BE2C (cell line): ENCODE measurements at places on chromosomes 3 and 15.
A peak's percentile ranks its signal among the peaks of the same experiment; 100 is the strongest.

DNA sequence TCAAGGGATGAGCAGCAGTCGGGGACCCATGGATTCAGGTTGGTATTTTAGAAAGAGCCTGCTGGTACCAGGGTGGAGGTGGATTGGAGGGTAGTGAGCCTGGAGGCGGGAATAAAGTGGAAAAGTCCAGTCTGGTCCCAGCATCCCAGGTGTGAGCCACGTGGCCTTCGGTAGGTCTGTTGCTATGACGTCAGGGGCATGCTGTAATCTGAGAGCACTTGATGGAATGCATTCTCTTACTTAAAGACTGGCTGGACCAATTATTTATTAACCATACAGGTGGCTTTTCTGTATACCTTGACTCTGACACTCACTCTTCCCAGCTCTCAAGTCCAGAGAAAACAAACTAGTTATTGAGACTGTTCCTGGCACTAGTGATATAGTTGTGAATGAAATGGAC lies 389.9 kb upstream of the RGMA start:
- DNase-seq, result no peak

GRCh38 chr15:63945007-63945788 lies 101.1 kb downstream of the DAPK2 start:
- DNase-seq, result peak; percentile 79

GRCh38 chr3:103337179-103337845 lies 902.5 kb downstream of the ZPLD1 start:
- no peak for DNase-seq

DNA sequence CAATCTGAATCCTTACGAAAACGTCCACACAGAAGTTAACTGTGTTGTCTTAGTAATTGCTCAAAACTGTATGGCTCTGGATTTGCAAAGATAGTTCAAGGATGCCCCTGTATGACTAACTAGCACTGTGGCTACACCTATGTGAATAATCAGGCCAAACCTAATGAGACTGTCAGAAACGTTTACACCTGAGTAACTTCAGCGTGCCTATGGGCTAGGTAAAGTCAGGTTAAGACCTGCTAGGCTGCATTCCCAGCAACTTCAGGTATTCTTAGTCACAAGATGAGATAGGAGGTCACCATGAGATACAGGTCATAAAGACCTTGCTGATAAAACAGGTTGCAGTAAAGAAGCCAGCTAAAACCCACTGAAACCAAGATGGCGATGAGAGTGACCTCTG lies 87.8 kb upstream of the PLXND1 start:
- DNase-seq, result no peak

GRCh38 chr3:134082582-134082981 lies 52.9 kb upstream of the SLCO2A1 start:
- DNase-seq, result no peak

- DNase-seq, result no peak
Measured at GRCh38 chr15:84658788-84659411, 901 bp upstream of the NMB start.

DNA sequence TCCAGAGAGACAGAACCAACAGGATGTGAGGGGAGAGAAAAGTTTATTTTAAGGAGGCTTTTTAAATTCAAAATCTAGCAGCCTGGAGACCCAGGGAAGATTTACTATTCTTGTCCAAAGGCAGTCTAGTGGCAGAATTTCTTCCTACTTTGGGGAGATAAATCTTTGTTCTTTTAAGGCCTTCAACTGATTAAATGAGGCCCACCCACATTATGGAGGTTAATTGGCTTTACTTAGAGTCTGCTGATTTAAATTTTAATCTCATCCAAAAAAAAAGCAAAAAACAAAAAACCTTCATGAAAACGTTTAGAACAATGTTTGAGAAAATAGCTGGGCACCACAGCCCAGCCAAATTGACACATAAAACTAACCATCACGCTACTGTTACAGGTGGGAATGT lies 41.3 kb downstream of the TMOD3 start:
- no peak for DNase-seq

GRCh38 chr3:119547227-119547626 lies 12.2 kb downstream of the CD80 start:
- DNase-seq, result no peak

GRCh38 chr15:51735228-51736010 lies 2.0 kb downstream of the LYSMD2 start:
- peak; percentile 55 for DNase-seq

DNA sequence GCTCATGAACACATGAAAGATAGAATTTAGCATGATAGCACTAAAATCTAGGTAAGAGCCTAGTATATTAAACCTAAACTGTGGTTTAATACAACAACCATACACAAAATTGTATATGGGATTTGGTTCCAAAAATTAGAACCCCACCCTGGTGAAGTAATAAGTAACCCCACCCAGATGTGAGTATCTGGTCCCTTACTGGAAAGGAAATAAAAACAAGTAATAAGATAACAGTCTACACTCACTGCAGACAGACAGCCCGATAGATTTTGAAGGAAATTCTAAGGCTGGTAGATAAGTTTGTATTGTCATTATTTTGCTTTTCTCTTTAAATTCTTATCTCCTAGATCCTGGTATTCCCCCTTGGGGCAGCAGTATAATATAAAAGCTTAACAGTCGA lies 184.9 kb downstream of the ZBTB20 start:
- DNase-seq, result no peak

- DNase-seq, result no peak
Measured at GRCh38 chr3:172875039-172875438, 124.5 kb downstream of the ECT2 start.

GRCh38 chr3:158802409-158803268 lies 785 bp downstream of the MFSD1 start:
- DNase-seq, result no peak

DNA sequence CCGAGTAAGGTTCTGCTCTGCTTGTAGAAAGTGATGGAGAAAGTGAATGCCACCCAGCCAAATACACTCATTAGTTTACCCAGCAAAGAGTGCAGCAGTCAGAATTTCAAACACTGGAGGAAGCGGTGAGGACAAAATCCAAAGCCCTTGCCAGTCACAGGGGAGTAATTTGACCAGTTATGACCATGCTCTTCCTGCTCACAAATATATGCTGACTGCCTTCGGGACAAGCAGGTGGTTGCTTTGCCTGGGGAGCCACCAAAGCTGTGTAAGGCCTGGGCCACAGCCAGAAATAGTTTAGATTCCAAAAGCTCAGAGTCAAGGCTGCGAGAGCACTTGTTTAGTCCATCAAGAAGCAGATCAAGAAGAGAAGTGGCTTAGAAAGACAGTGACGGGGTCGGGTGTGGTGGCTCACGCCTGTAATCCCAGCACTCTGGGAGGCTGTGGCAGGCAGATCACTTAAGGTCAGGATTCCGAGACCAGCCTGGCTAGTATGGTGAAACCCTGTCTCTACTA lies 51.0 kb upstream of the ATP13A3 start:
- no peak for DNase-seq

DNA sequence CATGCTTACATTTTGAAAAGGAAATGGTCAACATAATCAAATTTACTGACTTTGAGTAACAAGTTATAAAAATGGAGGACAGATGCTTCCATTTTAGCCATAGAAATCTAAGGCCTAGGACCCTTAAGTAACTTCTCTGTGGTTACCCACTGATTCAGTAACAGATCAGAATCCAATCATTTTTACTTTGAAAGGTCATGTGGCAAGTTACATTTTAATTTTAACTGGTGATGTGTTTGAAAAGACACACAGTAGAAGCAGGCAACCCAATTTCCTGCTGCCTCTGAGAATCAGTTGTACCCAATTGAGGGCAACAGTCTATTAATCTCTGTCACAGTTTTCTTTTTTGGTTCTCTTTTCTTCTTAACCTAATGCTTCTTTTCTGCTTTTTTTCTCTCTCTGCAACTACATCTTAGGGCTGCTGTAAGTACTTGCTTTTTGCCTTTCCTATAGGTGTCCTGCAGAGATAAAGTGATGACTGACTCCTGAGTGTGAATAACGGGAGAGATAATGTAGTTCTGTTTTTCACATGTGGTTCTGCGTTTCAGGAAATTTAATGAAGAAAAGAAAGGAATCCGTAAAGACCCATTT lies 3.3 kb downstream of the ZWILCH start:
- no peak for DNase-seq

- no peak for DNase-seq
Measured at GRCh38 chr3:32880225-32880624, 62.4 kb downstream of the TRIM71 start.

DNA sequence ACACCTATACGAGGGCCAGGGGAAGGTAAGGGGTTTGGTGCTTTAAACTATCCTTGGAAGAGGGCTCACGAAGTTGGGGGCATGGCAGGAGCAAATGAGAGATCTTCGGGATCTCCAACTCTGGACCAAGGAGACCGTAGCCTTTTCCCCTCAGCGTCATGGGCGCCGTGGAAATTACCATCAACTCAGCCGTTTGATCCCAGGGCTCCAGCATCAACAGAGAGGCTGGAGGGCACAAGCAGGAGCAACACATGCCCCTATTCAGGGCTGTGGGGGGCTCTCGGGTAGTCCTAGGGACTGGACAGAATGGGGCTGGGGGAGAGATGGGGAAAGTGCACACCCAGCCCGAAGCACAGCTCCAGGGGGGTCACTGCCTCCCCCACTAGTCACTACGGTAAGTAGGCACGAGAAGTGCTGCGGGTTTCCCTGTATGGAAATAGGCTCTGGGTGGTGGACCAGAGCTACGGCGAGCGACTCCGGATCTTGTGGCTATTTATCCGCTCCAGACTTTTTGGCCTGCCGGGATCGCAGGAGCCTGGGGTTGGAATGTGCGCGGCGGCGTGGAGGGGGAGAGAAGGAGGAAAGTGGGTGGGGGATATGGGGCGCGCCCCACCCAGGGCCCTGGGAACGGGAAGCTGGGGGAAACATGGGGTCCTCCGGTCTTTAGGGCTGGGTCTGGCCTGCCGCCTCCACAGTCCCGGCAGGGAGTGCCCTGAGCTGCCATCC lies 539 bp upstream of the LAMB2 start:
- peak; percentile 75 for DNase-seq

DNA sequence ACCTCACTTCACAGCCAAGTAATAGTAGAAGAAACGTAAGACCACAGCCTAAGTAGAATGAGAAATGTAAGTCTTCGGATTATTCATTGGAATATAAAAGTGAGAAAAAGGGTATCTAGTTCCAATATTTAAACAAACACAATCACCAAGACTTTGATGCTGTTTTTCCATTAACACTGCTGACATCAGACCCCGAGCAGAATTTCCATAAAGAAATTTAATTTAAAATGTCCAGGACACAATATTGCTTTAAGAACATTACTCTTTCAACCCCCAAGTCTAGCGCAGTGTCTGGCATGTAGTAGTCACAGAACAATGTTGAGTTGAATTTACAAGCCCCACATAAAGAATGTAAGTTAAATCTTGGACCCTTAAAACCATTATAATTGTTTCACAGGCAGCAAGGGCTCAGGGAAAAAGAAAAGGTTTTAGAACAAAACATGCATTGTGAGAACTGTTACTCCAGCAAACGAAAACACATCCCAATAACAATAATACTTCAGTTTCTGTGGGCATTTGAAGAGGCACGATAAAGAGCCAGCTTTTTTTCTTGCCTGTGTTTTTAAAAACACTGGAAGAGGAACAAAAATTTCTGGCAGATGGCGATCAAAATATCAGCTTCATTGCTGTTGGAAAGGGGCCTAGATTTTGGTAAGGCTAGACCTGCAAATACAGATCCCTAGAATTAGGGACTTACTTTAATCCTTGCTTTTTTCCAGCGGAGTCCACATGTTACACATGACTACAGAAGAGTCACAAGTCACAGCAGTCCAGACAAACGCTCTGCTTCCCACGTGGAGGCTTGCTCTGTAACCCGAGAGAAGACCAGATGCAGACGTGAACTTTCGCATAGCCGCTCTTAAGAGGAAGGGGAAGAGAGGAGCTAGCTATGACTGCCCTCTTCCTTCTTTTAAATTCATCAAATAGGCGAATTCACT lies 77.9 kb upstream of the IGSF10 start:
- DNase-seq, result no peak

DNA sequence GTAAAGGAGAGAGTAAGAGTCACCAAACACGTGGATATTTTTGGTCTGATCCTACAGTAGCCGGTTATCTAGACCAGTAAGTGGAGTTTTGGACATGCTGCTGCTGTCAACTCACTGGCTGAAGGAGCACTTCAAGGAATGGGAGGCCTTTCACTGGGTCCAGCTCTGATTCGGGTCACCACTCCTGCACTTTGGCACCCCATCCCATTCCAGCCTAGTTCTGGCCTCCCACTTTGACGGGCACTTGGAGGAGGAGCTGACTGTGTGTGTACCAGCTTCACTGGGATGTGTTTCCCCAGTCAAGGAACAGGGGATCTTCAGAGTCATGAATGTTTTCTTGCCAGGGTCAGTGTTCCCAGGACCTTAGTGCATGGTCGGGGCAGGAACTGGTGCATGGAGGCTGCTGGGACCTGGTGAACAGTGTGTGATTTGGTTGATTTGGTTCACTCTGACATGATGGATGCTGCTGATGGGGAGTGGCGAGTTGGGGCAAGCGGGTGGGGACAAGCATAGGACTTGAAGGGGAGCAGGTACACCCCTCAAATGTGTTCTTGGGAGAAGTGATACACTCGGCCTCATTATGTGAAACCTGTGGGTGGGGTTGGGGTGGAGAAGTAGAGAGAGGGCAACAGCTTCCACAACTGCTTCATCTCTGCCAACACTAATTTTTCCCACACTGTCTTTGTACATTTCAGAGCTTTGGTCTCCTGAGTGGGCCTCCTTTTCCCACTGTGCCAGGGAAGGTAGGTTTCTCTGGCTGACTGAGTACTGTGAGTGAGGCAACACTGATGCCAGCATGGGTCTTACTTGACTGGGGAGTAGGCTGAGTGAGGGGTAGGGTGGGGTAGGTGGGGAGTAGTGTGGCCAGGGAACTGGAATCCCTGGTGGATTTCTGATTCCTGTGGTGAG lies 64.0 kb downstream of the RGMA start:
- no peak for DNase-seq

GRCh38 chr3:59553076-59553475 lies 503.3 kb upstream of the CFAP20DC start:
- DNase-seq, result no peak

GRCh38 chr3:53083949-53084309 lies 38.1 kb upstream of the SFMBT1 start:
- no peak for DNase-seq

DNA sequence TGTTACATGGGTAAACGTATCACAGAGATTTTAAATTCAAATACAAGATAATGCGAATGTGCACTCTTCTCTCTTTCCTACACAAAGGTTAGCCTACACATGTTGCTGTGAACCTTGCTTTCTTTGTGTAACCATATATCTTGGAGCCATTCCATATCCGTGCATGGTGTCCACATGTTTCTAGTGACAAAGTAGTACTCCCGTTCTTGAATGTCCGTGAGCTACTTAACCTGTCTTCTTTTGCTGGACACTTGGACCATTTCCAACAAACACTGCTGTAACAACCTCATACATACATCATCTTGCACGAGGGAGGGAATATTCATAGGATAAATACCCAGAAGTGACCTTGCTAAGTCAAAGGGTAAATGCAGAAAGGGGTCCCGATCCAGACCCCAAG lies 75.0 kb downstream of the STRIT1 start:
- no peak for DNase-seq

- DNase-seq, result no peak
Measured at GRCh38 chr3:139636511-139636910, 41.3 kb downstream of the NMNAT3 start.

- no peak for DNase-seq
Measured at GRCh38 chr3:151169262-151169947, 33.6 kb downstream of the GPR171 start.
